ENCODE measurements at places on chromosomes 3 and 15. TPM values are rescaled to one million over a fixed set of nuclear protein-coding genes. Genes with fewer than 3 reads are reported as not detected.
A peak's percentile ranks its signal among the peaks of the same experiment; 100 is the strongest.

GRCh38 chr15:59094077-59094476 lies 10.9 kb upstream of the CCNB2 start:
- H3K27ac ChIP-seq, result no peak overlapping the region
- no peak for DNase-seq
- H3K4me1 ChIP-seq, result peaks cover under 1% of the 10 kb centered on the region
- no peaks in the 10 kb centered on the region for H3K27me3 ChIP-seq

DNA sequence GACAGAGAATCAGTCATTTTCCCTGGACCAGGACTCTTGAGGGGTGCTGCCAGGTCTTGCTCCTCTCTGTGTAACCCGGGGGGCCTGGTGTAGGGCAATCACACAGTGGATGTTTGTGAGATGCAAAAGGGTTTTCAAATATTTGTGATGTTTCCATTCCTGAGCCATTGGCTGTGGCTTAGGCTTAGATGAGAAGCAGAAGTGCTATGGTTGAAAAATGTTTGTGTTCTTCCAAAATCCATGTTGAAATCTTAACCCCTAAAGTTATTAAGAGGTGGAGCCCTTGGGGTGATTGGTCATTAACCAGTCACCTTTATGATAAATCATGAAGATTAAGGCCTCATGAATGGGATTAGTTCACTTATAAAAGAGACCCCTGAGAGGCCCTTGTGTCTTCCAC lies 36.5 kb downstream of the CORO2B start:
- no peak overlapping the region for H3K27ac ChIP-seq
- DNase-seq, result no peak
- H3K27me3 ChIP-seq, result no peaks in the 10 kb centered on the region
- no peak overlapping the region for H3K4me3 ChIP-seq
- H3K4me1 ChIP-seq, result no peaks in the 10 kb centered on the region

TGFBR2 gene
- total RNA-seq, result 145 TPM

DNA sequence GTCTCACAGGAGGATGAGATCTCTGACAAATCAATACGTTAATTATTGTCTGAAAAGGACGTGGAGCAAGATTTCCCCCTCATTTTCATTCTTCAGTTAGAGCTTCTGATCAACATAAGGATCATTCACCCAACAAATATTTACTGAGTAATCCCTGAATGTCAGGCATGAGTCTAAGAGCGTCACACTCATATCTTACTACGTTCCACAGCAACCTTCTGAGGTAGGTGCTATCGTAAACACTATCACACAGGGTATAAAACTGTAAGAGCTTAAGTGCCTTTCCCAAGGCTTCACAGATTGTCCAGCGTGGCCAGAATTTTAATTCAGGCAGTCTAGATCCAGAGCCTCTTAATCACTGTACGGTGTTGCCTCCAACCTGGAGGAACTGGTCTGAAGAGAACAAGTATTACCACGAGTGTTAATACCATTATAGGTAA lies 10.6 kb upstream of the TM4SF1 start:
- H3K36me3 ChIP-seq, result no peaks in the 10 kb centered on the region
- no peaks in the 10 kb centered on the region for H3K27me3 ChIP-seq
- H3K4me1 ChIP-seq, result no peaks in the 10 kb centered on the region
- H3K4me3 ChIP-seq, result no peak overlapping the region
- H3K27ac ChIP-seq, result no peak overlapping the region

DNA sequence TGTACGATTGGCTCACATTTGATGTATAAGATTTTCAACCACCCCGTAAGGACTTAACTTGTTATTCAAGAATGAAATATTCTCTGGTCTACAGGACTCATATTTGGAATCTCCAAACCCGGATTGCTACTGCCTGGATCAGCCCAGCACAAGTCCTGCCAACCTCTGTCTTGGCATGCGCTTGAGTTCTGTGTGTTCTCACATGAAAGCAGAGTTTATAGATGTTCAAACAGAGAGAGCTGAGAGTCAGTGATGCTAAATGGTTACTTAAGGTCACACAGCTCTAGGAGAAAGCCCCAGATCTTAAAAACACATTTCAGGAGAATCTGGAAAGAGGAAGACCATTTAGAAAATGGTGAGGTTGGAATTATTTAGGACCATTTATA lies 268.0 kb upstream of the TBL1XR1 start:
- no peak overlapping the region for H3K27ac ChIP-seq
- H3K36me3 ChIP-seq, result no peaks in the 10 kb centered on the region
- no peak for DNase-seq

- H3K4me1 ChIP-seq, result peaks cover 21% of the 10 kb centered on the region
- peak; percentile 80 for DNase-seq
- H3K36me3 ChIP-seq, result no peaks in the 10 kb centered on the region
- peak overlapping the region; percentile 91 for H3K27ac ChIP-seq
Measured at GRCh38 chr3:196179380-196180308, 31.6 kb downstream of the ZDHHC19 start.

GRCh38 chr15:36885771-36886170 lies 214.6 kb downstream of the MEIS2 start:
- H3K4me3 ChIP-seq, result no peak overlapping the region
- no peaks in the 10 kb centered on the region for H3K36me3 ChIP-seq
- H3K27ac ChIP-seq, result no peak overlapping the region
- DNase-seq, result no peak

ATP13A5 gene
- total RNA-seq, result not detected

DNA sequence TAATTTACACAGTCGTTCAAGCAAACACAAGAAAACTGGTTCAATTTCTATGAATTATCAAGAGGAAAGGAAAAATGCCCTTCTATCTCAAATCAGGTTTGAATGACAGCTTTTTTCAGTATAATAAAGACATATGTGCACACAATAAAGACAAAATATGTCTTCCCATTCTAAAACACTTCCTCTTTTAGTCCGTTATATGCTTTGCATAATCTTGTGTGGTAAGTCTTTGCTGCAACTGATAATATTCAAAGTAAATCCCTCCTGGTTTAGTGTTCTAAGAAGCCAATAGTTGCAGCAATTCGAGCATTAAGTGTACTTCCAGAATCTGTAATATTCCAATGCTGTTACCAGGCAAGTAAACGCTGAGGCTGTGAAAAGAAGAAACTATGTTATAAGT lies 43.7 kb upstream of the MAPKBP1 start:
- no peak overlapping the region for H3K27ac ChIP-seq
- H3K4me3 ChIP-seq, result no peak overlapping the region
- no peaks in the 10 kb centered on the region for H3K27me3 ChIP-seq
- no peak for DNase-seq

DNA sequence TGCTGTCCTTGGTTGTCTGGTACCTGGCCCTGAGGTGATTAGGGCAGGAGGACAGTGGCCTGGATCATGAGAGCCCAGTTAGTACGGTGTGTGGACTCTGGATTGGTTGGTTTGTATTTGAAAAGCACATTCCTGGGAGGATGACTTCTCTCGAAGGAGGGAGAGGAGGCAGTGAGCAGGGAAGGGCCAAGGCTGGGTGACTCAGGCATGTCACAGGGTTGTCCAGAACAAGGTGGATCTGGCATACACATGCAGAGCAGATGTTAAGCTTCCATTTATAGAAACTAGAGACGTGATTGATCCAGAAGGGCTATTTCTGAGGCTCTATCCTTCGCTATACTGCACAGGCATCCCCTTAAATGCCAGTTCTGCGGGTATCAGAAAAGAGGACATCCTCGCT lies 34.4 kb downstream of the FAM240A start:
- no peak for DNase-seq
- H3K36me3 ChIP-seq, result no peaks in the 10 kb centered on the region
- no peaks in the 10 kb centered on the region for H3K4me1 ChIP-seq
- H3K4me3 ChIP-seq, result no peak overlapping the region
- H3K27me3 ChIP-seq, result peaks cover 13% of the 10 kb centered on the region
- H3K27ac ChIP-seq, result no peak overlapping the region

DNA sequence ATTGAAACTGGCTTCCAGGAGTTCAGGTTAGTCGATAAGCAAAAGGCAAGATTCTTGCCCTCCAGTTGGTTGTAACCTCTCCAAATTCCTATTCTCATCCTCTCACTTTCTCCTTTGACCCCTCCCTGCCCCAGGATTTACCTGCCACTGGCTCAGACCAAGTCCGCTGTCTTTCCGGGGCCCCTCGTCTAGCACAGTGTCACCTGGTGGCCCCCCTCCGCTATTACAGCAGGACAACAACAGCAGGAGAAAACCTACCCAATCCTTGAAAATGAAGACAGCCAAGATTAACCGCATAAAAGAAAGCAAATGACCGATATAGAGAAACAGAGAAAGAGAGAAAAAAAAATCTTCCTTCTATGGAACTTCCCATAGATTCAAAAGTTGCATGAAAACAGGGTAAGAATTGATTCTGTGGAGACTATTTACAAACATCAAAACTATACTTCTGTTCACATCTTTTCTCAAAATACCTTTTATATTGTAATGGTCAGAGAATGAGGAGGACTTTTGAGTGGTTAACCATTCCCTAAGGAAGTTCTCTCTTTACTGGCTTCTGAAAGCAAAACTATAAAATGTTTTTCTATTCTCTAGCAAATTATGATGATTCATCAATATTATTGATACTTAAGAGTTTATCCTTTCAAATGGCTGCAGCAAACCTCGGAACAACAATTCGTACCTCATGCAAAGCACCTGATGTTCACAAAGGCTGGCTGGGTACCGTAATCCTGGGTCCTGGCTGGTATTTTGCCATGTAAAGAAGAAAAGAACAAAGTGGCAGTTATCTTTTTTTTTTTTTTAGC lies 10.0 kb upstream of the ST8SIA2 start:
- no peak for DNase-seq
- no peaks in the 10 kb centered on the region for H3K36me3 ChIP-seq
- no peaks in the 10 kb centered on the region for H3K4me1 ChIP-seq
- no peak overlapping the region for H3K27ac ChIP-seq

GLDN gene
- not detected for total RNA-seq

Measured in T-cell (primary cell).